ENCODE measurements at places on chromosomes 7 and 10.

- DNase-seq, result no peak
Observed at GRCh38 chr7:12369756-12370155, 33.9 kb downstream of the VWDE start.

DNA sequence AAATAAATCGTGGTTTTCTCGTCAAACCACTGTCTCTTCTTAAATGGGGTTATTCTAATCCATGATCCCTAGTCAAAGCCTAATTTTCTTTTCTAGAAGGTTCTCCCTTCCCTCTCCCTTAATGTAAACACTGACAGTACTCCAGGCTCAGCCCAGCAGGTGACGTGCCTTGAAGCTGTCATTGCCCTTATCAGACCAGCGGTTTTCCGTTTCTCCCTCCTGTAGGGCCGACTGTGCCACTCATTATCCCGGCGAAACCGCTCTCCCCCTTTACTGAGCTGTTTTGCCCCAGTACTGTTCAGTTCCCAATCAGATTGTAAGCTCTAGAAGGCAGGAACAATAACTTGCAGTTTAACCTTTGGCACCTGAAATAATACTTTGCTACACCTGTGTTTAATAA is 153.5 kb upstream of the RHEB start:
- no peak for DNase-seq

GRCh38 chr10:14186245-14186644 is 144.5 kb downstream of the FRMD4A start:
- DNase-seq, result no peak

DNA sequence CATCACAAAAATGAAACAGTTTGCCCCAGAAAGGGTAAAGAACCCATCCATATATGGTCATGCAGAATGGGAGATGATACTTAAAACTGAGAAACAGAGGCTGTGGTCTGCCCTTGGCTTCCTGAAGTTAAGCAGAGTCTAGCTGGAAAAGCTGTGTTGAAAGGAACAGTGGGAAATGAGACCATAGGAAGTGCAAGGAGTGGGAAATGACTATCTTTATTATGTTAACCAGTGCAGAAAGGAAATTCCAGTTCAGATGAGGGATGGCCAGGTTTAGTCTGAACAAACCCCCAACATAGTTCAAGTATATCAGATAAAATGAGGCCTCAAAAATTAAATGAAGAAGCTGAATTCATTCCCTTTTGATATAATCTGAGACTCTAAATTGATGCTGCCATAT is 112.2 kb upstream of the TARP start:
- no peak for DNase-seq

DNA sequence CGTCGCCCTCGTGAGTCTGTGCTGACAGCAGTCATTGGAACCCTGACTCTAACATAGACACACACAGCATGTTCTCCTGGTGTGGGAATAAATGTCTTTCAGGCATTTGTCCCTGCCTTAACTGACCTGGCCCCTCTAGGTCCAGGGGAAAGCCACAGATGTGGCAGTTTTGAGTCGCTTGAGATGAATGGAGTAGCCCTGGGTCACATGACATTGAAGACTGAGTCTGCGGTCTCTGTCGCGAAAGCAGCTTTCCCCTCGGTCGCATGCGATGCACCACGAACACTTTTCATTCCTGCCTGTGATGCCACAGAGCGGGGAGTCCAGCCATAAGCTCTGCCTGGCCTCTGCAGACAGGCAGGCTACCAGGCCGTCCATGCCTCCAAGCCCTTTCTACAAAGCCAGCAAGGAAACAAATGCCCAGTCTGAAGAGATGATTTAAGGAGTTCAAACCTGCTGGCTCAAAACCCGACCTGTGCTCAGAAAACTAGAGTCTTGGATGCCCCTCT is 172.3 kb downstream of the WDR37 start:
- no peak for DNase-seq

DNA sequence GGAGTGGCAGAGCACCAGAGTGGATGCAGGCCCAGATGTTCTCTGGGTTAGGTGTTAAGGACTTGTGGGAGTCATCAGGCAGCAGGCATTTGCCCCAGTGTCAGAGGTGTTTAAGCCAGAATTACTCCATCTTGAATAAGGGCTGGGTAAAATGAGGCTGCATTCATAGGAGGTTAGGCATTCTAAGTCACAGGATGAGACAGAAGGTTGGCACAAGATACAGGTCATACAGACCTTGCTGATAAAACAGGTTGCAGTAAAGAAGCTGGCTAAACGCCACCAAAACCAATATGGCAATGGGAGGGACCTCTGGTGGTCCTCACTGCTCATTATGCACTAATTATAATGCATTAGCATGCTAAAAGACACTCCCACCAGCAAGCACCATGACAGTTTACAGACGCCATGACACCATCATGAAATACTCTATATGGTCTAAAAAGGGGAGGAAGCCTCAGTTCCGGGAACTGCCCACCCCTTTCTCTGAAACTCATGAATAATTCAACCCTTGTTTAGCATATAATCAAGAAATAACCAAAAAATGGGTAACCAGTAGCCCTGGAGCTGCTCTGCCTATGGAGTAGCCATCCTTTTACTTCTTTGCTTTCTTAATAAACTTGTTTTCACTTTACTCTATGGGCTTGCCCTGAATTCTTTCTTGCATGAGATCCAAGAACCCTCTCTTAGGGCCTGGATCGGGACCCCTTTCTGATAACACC is 882 bp upstream of the LRRC61 start:
- DNase-seq, result no peak

- no peak for DNase-seq
Observed at GRCh38 chr10:49569031-49569631, 30.2 kb upstream of the ERCC6 start.

DNA sequence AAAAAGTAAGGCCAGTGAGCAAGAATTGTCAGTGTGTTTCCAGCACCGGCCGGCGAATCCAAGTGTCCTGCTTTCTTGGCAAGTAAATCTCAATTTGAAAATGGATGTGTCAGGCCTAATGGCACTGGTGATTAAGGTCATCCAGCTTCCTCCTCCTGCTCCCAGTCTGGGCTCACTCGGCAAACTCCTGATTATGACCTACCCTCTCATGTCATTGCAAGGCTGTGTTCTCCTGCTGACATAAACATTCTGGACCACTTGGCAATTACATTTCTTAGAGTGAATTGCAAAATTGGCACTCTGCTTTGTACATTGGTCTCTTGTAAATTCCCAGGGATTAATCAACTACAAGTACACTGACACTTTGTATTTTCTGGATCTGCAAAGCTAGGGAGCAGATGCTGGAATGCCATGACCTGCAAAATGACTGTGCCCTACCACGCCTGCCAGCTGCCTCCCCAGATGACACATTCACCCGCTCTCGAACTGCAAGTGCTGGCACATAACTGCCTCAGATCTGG is 473.8 kb downstream of the KIF20B start:
- no peak for DNase-seq

- no peak for DNase-seq
Observed at GRCh38 chr7:112654322-112655216, 135.6 kb downstream of the TMEM168 start.

DNA sequence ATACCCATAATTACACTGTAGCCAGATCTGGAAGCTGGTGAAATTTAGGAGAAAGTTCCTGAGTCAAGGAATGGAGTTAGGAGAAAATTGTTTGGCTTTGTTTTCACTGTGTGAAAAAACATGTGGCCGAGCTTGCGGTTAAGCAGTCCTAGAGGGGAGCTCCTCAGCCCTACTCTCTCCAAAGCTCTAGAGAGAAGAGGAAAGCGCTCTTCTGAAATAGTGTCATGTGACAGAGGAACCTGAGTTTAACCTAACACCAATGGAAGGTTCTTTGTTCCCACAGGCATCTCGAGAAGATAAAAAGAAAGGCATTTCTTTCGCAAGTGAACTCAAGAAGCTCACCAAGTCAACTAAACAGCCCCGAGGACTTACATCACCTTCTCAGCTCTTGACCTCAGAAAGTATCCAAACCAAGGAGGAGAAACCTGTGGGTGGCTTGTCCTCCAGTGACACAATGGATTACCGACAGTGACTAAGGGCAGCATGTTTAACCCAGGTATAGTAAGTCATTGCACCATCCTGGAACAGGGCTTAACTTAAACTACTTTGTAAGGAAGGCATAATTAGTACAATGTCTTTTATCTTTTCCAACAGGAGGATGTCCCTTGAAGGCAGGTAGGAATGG is 38.0 kb downstream of the NOC3L start:
- no peak for DNase-seq

GRCh38 chr10:78476156-78476555 is 442.5 kb downstream of the RPS24 start:
- no peak for DNase-seq

- no peak for DNase-seq
Observed at GRCh38 chr10:30058570-30059132, 735 bp downstream of the JCAD start.

DNA sequence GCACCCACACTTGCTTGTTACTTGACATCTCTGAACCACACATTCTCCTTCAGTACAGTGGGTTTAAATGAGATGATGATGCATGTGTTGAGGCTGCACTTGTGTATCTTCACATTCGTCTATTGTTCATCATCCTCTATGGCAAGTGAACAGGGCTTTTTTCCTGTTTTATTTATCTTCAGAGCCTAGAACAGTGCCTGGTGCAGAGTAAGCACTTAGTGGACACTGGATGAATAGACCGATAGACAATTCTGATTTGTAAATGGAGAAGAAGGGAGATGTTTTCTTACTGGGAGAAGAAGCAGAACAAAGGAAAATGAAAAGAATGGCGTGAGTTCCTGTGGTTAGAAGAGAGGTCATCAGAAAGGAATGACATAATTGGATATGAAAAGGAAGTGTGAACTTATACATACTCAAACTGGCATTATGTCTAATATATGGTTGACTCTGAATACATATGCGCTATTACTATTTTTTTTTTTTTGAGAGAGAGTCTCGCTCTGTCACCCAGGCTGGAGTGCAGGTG is 99.7 kb downstream of the AVL9 start:
- no peak for DNase-seq

GRCh38 chr7:47407821-47408674 is 173.9 kb downstream of the TNS3 start:
- no peak for DNase-seq

DNA sequence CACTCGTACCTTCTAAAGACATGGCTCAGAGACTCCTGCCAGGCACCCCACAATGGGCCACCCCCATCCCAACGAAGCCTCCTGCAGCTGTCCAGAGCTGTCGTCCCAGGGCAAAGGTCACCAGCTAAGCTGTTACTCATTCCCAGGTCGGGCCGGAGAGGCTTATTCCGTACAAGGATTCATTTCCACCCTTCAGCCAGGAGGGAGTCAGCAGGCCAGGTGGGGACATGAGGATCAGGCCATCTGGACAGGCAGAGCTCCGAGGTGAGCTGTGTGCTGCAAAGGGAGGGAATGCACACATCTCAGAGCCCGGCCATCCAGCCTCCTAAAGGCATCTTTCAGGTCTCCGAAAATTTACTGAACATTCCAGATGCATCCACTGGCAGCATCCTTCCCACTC is 63.9 kb upstream of the NANOS1 start:
- DNase-seq, result no peak

- no peak for DNase-seq
Observed at GRCh38 chr7:45459476-45459875, 114.7 kb upstream of the ADCY1 start.

DNA sequence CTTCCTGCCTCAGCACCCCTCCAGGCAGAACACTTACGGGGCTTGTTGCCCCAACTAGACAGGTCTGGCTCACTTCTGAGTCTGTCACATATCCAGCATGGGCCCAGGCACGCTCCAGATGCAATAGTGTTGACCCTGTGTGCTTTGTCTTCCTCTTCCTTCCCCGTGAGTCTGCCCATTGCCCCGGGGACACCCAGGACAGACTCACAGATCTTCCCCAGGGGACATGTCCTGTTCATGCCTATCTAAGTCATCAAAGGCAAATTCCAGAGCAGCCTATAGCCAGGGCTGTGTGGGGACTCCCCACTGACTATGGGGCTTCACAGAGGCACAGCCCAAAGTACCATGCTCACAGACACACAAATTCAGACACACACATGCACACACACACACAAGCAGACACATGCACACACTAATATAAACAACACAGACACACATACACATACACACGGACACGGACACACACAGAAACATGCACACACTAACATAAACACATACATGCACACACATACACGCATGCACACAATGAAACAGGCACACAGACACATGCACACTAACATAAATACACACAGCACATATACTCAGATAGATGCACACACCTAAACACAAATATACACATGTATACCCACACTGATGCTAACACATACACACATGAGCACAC is 175.8 kb downstream of the KCNMA1 start:
- no peak for DNase-seq

GRCh38 chr10:22712956-22713852 is 1.2 kb downstream of the PIP4K2A start:
- DNase-seq, result no peak

GRCh38 chr7:51079494-51079893 is 237.1 kb downstream of the COBL start:
- no peak for DNase-seq

GRCh38 chr7:38291117-38291647 is 17.7 kb upstream of the TARP start:
- DNase-seq, result no peak

DNA sequence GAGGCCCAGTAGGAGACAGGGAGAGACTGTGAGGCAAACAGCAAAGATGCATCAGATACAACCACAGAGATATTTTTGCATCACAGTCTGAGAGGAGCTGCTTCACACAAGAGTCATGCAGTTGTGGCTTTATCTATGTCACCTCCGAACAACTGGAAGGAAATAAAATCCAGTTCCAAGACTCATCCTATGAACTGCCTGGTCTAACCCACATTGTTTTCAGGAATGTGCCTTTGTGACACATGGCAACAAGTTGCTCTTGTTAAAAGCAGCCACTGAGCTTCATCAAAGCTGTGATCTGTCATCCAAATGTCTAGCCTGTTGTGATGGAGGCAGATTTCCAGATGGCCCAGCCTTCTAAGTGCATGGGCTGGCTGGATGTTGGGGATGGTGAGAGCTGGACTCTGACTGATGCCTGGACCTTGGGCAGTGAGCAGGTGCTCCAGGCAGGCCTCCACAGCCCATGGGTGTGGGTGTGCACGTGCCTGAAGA is 255.0 kb downstream of the BMPER start:
- DNase-seq, result no peak

DNA sequence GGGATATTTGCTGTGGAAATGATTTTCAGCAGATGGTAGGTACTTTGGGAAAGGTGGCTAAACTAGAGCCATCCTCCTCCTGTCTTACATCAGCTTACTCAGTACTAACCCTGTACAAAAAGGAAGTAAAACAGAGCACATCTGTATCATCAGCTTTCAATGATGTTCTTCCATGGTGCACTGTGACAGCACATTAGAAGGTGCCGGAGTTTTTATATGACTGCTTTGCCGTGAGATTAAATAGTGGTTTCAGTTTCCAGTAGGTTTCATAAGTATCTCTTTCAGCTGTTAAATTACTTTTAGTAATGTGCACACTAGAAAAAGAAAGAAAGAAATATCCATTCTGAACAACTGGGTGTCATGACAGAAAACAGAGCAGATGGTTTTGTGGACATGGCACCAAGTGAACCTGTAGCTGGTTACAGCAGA is 86.5 kb downstream of the ARID5B start:
- no peak for DNase-seq

- DNase-seq, result no peak
Observed at GRCh38 chr10:9900751-9901150, 1116.9 kb upstream of the CELF2 start.

GRCh38 chr7:113880559-113880958 is 38.2 kb downstream of the PPP1R3A start:
- DNase-seq, result no peak

GRCh38 chr10:21402606-21403083 is 122.8 kb downstream of the SKIDA1 start:
- DNase-seq, result no peak
